ENCODE measurements at places on chromosomes 4 and X.

GRCh38 chrX:36950495-36951253, 57.5 kb upstream of the FAM47C start:
- DNase-seq: no peak

GRCh38 chrX:16664074-16664473, 14.1 kb downstream of the S100G start:
- no peak for DNase-seq

GRCh38 chr4:88101165-88101564, 57.3 kb downstream of the ABCG2 start:
- no peak for DNase-seq

DNA sequence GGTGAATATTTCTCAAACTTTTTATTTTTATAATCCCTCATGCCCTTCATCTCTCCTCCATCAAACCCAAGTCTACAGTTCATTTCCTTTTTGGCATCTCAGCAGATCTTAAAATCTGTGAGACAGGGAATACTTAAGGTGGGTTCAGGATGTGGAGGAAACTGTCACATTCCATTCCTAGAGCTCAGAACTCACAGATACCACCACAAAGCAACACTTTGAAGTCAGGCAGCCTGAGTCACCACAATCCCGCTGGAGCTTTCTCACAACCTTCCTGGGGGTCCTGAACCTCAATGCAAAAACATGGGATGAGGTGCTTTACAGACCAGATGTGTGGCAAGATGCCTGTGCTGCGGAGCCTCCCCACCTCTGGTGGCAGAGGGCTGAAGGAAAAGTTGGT, 63.2 kb downstream of the HHIP start:
- DNase-seq: no peak

GRCh38 chrX:97619499-97619898, 735.8 kb downstream of the RPA4 start:
- DNase-seq: no peak

DNA sequence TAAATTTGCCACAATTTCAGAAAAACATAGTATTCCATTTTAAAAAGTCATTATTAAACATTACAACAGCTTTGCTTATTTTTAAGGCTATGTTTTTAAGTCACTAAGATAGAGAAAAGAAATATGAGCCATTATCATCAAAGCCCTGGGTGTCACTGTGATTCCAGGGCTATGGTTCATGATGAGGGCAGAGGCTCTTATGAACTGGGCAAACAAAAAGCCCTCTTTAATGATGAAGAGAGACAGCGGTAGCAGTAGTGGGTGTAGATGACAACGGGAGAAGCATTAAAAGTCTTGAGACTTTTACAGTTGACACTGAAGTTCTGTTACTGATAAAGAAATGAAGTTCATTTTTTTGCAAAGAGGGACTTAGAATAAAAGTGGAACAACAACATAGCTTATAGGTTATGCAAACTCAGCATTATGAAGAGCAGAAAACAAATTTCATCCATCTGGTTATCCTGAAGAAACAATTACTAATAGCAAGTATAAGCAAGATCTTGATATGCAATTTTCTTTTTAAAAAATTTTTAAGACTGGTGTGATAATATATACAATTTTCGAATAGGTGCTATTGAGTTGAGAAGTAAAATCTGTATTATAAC, 202.7 kb upstream of the ETNPPL start:
- no peak for DNase-seq

DNA sequence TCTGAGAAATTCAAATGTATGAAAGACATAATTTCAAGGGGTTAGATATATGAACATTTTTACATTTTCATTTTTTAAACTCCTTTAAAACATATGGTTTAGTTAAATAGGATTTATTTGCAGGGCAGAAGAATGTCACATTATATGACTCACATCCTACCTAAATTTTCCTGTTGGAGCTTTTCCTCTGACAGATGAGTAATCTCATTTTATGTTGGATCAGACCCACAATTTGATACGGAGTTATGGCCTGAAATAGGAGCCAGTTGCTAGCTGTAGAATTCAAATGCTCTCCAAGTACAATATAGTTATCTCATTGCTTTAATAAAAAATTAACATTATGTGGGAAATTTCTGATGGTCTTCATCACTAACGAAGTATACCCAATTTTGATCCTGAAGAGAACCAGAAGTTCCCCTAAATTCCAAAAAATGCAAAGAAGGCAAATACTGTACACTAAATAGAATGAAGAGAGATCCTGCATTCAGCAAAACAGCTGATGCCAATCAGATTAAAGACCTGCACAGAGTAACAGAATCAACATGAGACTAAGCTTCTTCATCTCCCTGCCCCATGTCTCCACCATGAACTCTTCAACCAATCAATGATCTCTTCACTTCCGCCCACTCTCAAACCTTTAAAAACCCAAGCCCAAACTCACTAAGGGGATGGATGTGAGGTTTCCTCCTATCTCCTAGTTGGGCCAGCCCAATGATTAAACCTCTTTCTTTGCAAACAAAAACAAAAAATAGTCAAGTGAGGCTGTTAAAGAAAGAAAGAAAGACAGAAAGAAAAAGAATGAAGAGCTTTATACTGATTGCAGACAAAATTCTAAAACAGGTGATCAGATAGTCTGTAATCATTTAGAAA, 10.9 kb upstream of the EXOSC9 start:
- no peak for DNase-seq

- DNase-seq: no peak
Measured at GRCh38 chr4:128456171-128456570, 168.6 kb upstream of the PGRMC2 start.

DNA sequence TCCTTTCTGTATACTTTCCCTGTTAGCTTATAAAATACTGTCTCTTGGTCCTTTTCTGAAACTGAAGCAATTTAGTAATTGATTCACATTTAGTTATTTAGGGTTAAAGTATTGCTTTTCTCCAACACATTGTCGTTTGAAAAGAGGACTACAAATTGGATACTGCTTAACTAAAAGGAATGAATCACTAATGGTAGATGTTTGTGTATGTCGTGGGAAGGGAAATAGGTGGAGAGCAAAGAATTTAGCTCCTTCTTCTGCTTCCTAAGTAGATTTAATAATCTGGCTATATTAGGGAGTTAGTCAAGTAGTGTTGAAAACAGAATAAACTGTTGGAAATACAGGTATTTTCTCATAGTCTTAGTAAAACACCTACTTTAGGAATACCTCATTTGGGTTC, 27.9 kb downstream of the SLAIN2 start:
- no peak for DNase-seq

DNA sequence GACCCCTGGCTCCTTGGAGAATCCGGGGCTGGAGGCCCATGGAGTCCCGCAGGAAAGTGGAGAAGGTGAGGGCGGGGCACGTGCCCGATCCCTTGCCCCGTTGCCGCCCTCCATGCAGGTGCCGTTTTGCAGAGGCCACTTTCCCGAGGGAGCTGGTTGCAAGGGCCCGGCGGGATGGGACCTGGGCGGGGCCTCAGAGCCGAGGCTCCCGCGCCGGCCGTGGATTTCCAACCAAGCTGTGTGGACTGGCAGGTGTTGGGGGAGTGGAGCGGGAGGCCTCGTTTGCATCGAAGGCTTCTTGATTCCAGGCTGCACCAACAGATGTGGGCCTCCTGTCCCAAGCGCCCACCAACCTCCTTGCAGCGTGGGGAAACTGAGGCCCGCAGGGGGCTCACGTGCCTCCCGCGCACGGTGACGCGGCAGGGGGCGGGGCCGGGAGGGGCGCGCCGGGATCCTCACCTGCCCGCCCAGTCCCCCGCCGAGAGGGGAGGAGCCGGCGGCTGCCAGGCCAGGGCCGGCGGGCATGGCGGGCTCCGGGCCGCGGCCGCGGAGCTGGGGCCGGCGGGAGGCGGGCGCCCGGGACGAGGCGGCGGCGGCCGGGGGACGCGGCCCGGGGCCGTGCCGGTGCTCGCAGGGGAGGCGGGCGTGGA, 24.9 kb downstream of the SH3BP2 start:
- DNase-seq: peak; percentile 63

GRCh38 chrX:23945206-23945605, 37.4 kb downstream of the CXorf58 start:
- DNase-seq: no peak

DNA sequence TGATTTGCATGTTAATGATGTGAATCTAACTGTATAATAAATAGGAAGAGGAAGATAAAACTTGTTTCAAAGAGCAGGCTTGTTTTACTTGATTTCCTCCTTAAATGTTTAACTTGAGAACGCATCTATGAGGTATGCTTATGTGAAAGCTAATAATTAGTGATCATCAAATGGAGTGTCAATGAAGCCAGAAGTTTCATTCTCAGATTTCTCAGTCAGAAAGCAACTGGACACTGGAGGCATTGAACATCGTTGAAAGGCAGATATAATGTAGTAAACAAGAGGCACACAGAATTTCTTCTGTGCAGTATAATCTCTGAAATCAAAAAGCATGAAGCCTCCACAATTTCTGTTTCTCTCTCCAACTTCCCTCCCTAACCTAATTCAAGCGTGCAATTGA, 672.9 kb downstream of the ADGRL3 start:
- DNase-seq: no peak

- DNase-seq: no peak
Measured at GRCh38 chr4:25834411-25835107, 28.2 kb downstream of the SEL1L3 start.

DNA sequence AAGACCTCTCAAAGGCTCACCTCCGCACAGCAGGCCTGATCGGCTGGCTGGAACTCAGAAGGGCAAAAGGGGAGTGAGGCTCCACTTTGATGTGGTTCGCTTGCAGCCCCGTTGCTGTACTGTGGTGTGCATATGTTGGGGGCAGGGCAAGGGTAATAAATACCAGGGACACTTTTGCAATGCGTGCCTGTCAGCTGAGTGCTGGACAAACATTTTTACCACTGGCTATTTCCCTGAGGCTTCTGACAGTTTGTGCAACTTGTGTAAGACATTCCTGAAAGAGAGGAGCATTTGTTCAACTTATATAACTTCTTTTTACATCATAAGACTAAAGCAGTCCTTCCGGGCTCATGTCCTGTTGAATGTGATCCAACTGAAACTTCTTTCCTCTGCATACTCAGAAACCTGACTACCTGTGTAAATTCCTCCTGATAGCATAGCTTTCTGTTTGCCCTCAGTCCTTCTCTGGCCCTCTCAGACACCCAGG, 82.3 kb downstream of the SPRY1 start:
- no peak for DNase-seq

- peak; percentile 21 for DNase-seq
Measured at GRCh38 chr4:138162259-138162658, 79.9 kb downstream of the SLC7A11 start.

- no peak for DNase-seq
Measured at GRCh38 chrX:5307416-5307815, 921.3 kb downstream of the NLGN4X start.

- no peak for DNase-seq
Measured at GRCh38 chrX:134601240-134601765, 57.0 kb downstream of the PLAC1 start.

GRCh38 chrX:144681501-144681900, 565.8 kb upstream of the SPANXN1 start:
- DNase-seq: no peak

DNA sequence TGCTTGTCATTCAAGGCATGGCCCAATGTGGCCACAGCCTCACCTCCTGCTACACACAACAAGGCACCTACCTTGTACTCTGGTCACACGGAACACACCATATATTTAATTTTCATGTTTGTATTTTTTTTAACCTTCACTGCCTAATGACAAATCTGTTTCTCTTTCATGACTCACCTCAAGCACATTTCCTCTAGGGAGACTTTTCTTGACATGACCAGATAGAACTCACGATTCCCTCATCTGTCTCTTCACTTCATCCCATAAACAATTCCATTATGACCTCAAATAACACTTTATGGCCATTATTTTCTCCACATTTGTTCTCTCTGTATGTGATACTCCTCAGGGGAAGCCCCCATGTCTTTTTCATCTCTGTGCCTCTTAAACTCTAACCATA, 11.1 kb downstream of the DRP2 start:
- no peak for DNase-seq

All from COR-L47 (cell line).